ENCODE measurements at places on chromosomes 11 and 22. TPM values are rescaled to one million over a fixed set of nuclear protein-coding genes. Genes with fewer than 3 reads are reported as not detected.

The SCGB1D2 gene
- not detected for total RNA-seq

The NCAPD3 gene
- total RNA-seq, result 10.8 TPM

The YAP1 gene
- total RNA-seq, result 158 TPM

The CNGA4 gene
- total RNA-seq, result not detected

The ABCC8 gene
- not detected for total RNA-seq

The CRYBA4 gene
- not detected for total RNA-seq

The SYT12 gene
- total RNA-seq, result not detected

The NAALADL1 gene
- total RNA-seq, result 9.7 TPM

- DNase-seq, result no peak
Measured at GRCh38 chr11:120717623-120718022, 206.1 kb downstream of the GRIK4 start.

GRCh38 chr11:14705067-14705466, 61.5 kb downstream of the PDE3B start:
- no peak for DNase-seq

DNA sequence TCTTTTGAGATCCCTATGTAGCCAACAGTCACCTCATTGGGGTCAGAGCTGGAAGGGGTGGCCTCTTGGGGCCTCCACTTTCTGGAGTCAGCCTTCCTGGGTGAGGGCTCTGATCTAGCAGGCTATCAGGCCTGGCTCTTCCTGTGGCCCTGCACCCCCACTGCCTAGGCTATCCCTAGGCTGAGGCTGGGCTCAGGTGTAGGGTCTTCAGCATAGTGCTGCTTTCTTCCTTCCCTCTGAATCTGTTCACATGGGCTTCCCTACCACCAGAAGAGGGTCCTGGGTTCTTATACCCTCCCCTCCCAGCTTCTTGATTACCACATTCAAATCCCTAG, 456 bp upstream of the SPI1 start:
- no peak for DNase-seq

DNA sequence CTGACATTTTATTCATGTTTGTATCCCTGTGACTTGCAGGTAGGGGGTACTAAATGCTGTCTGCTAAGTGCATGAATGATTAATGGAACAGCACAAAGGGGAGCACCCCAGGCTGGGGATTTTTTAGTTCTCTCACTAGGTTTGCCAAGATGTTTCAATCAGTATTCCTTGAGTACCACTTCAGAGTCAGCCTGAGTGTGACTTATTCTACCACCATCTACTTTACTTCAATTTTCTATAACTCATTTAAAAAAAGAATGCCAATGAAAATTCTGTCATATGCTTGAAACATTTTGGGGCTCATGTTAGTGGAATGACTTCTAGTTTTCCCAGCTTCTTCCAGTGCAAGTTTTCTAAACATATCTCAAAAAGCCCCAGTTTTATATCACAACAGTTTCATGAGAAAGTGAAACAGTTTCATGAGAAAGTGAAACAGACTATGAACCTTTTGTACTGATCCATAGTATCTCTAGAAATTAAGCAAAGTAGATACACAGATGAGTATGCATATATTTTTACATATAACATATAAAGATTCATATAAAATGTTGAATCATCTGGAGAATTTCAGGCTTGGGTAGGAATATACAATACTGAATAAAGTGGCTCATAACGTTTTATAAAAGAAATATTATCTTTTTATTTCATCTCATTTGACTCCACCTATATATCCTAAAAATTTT, 252.4 kb downstream of the GRM5 start:
- no peak for DNase-seq

DNA sequence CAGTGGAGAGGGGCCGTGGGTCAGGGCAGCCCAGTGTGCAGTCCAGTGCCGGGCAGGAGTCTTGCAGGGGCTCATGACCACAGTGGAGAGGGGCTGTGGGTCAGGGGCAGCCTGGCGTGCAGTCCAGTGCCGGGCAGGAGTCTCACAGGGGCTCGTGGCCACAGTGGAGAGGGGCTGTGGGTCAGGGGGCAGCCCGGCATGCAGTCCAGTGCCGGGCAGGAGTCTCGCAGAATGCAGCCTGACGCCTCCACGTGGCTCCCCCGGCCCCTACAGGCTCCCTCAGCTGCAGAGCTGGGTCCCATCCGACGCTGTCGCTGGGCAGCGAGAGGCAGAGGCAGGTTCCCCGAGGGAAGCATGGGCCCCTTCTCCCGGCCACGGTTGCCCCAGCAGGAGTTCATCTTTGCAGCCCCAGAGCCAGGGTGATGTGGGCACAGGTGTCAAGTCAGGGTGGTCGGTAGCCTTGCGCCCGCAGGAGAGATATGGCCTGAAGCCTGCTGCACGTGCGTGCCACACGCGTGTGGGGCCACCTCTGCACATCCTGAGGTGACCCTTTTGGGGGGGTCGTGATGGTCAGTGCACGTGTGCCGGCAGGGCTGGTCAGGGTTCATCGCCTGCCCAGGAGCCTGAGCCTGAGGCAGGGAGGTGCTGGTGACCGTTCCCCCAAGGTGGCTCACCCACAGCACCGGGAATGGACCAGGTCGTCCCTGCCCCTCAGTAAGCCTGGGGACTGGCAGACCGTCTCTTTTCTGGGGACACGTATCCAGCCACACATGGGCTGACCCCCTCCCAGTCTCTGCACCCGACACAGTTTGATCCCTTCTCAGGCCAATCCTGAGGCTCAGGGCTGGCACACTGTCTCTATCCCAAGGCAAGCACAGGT, 2.9 kb downstream of the IFITM5 start:
- DNase-seq, result no peak

GRCh38 chr11:9462172-9462799, 1.5 kb downstream of the ZNF143 start:
- DNase-seq, result peak; percentile 34

GRCh38 chr11:62393061-62393611, 25.7 kb upstream of the SCGB1A1 start:
- DNase-seq, result no peak

GRCh38 chr11:86202013-86202336, 42.6 kb upstream of the EED start:
- DNase-seq, result no peak

DNA sequence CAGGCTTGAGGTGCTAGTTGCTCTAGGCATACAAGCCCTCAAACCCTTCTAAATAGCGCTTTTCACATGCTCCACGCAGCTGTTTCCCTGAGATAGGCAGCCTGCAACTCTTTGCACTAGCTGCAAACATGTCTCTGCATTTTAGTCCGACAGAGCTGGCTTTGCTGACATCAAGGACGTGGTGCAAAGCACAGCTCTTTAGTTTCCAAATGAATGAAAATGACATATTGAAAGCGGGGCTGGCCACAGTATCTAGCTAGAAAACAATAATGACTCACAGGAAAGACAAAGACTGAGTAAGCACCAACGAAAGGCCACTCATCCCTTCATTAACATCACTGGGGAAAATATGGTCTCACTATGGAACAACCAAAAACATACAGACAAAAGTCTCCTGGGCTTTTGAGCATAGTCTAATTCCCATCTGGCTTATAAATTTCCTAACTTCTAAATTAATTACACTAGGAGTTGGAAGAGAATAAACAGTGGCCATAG, 15.3 kb upstream of the ZC3H12C start:
- peak; percentile 59 for DNase-seq

GRCh38 chr22:26054841-26055605, 114.2 kb upstream of the SEZ6L start:
- no peak for DNase-seq

DNA sequence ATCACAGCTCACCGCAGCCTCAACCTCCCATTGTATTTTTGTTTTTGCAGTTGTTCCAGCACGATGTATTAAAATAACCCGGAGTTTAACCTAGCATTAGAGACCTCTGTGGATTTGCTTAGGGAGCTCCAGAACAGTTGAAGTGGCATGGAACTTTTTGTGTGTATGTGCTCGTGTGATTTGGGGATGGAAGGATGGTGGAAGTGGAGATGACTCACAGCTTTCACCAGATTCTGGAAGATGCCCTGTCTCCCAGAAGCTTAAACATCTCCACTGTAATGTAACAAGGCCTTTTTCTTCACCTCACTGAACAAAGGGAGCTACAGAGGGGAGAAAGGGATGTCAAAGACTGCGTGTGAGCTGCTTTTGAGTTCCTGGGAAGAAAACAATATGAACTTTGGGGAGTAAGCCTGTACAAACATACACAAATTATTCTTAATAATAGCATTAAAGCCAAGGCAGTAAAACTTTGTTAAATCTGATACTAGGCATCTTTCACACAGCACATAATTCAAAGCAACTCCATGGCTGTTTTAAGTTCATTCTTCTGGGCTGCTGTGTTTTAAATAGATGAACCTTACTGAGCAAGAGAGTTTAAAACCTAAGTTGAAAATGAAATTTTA, 226.4 kb downstream of the ADAMTS15 start:
- peak; percentile 57 for DNase-seq

- no peak for DNase-seq
Measured at GRCh38 chr11:13042873-13043342, 33.8 kb downstream of the RASSF10 start.

GRCh38 chr11:43936076-43936475, 6.4 kb upstream of the C11orf96 start:
- DNase-seq, result no peak

GRCh38 chr11:112864672-112865071, 96.5 kb upstream of the NCAM1 start:
- no peak for DNase-seq

DNA sequence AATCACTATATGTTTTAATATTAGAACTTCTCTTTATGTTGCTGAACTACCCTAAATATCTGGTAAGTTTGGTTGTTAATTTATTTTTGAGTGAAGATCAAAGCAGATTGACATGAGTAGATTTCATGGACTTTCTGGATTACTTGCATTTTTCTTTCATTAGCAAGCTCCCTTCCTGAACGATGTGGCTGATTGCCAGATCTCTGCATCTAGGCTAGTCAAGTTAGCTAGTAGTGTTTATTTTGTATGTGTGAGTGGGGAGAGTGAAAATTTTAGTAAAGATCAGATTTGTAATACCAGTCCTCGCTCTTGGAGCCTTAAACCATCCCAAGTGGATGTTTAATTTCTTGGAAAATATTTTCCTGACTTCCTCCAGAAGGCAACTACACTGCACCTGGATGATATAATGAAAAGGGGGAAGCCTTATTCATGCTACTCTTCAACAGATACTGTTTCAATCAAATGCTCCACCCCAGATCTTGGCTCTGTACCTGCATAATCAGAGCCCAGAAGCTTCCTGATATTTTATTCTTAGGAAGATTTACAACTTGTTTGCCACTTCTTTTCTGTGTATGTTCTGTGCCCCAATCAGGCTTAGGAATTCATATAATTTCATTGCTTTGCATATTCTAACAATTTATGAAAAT, 143.2 kb upstream of the GRIA4 start:
- peak; percentile 14 for DNase-seq

- no peak for DNase-seq
Measured at GRCh38 chr11:41306431-41306830, 153.0 kb downstream of the LRRC4C start.

- no peak for DNase-seq
Measured at GRCh38 chr11:118313242-118313641, 8.7 kb downstream of the CD3E start.

DNA sequence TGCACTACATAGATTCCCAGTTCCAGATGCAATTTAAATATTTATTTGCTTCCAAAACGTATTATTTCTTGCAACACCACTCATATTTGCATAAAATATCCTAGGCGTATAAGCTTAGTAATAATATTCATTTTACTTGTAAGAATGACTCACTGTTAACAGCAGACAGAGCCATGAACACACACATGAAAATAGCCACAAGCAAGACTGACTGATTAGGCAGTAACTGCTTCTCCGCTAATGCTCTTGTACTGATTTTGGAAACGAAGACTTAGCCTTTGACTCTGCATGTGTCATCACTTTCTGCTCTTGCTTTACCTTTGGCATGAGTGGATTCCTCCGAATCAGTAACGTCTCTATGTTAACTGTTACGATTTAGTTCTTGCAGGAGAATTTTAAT, 6.0 kb downstream of the OR10Q1 start:
- no peak for DNase-seq

DNA sequence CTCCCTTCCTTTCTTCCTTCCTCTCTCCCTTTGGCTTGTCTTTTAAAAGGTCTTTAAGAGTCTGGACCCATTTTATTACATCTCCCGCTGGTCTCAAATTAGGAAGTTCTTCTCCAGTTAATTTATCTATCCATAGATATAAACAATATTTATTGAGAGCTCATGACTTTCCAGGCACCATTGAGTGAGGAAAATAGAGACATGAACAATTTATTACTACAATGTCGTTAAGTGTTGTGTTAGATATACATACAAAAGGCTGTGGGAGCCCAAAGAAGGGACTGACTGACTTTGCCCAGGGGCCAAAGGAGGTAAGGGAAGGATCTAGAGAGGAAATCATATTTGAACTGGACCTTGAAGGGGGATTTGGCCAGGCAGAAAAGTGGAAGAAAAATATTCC, 51.6 kb upstream of the DEUP1 start:
- no peak for DNase-seq

DNA sequence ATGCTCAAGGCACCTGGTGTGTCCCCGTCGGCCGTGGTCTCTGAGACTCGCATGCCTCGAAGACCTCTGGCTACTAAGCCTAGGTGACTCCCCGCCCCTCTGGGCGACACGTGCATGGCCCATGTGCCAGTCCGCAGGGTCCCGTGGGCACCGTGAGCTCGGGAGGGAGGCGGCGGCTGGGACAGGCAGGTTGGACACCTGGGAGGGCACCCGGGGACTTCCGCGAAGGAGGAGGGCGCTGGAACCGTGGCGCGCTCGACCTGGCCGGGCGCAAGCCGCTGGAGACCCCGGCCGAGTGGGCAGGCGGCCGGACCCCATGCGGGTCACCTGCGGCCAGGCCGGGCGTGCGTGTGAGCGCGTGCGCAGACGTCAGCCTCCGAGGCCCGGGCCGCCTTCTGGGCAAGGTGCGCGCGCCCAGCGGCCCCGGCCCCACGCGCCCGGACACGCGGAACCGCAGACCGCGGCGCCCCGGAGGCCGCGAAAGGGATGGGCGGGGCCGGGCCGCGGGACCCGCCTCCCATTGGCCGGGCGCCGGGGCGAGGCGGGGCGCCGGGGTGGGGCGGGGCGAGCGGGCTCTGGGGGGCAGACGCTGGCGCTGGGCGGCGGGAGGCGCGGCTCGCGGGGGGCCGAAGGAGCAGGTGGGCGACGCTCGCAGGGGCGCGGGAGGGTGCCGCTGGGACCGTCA, 579 bp upstream of the RASD2 start:
- no peak for DNase-seq

- DNase-seq, result no peak
Measured at GRCh38 chr11:3679077-3679476, 7.9 kb upstream of the CHRNA10 start.

GRCh38 chr11:125929445-125930075, 16.3 kb upstream of the VSIG10L2 start:
- DNase-seq, result no peak

Data from fibroblast of the aortic adventitia (primary cell).